HL-60 (cell line): ENCODE measurements at places on chromosomes 12 and 14.

DNA sequence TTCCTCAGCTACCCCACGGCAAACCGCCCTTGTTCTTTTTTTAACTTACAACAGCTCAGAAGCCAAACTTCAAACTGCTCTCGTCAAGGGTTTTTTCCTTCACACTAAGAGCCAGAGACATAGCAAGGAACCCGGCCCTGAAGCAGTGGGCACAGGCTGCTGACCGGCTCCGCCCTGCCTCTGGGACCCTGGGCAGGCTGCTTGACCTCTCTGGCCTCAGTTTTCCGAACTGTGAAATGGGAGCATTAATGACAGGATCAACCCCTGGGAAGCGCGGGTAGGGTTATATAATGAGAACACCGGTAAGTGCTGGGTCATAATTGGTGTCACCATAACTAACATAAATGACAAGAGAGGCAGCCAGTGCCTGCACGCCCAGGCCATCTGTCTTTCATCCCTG, 21.2 kb upstream of the FZD10 start:
- DNase-seq = no peak

GRCh38 chr12:112602150-112602549, 183.4 kb downstream of the PTPN11 start:
- no peak for DNase-seq

- DNase-seq = no peak
These were observed 91.8 kb upstream of the KCNA1 start for GRCh38 chr12:4817880-4818279.

DNA sequence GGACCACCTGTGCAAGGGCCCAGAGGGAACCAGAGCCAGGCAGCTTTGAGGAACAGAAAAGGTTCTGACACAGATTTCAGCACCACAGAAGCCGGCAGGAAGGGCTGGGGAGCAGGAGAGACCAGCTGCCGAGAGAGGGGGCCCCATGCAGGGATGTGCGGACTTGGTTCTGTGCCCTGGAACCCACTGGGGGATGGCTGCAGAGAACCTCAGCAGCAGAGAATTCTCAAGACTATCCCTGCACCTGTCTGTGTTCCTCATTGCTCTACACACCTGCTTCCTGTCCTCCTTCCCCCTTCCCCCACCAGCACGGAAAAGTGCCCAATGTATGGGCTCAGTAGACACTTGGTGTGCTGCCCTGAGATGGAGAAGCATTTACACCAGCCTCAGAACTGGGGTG, 3.2 kb downstream of the SERPINA9 start:
- no peak for DNase-seq

GRCh38 chr14:72451054-72451972, 442.6 kb downstream of the DPF3 start:
- DNase-seq = no peak

DNA sequence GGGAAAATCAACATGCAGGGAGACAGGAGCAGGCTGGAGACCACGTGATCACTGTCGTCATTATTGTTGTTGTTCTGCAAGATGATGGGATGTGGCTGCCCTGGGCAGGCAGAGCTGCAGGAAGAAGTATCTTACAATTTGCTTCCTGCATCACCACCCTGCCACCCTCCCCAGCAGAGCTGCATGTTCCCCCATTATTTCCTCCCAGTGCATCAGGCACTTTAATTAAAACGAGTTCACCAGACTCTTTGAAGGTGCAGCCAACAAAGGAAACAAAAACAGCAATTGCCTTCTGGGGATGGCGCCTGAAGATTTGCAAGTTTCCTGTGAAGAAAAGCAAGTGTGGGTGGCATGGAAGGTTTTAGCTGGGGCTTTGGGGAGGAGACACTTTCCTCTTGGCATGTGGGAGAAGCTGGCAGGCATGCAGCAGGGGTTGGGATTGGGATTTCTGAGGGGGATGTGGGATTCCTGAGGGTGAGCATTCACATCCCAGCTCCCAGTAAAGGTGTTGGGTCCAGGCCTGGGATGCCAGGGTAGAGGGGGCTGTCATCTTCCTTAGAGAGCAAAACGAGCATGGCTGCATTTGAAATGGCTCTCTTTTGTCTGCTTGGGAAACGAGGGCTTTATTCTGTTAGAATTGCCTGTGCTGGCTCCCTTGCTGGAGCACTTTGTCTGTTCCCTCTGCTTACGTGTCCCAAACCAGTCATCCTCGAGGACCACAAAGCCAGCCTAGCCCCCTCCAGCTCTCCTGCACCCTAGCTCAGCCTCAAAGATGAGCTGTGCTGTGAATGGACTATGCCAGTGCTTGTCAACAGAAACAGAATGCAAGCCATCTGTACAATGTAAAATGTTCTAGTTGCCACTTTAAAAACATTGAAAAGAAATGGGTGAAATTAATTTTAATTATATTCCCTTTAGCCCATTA, 11.5 kb upstream of the C14orf132 start:
- no peak for DNase-seq

DNA sequence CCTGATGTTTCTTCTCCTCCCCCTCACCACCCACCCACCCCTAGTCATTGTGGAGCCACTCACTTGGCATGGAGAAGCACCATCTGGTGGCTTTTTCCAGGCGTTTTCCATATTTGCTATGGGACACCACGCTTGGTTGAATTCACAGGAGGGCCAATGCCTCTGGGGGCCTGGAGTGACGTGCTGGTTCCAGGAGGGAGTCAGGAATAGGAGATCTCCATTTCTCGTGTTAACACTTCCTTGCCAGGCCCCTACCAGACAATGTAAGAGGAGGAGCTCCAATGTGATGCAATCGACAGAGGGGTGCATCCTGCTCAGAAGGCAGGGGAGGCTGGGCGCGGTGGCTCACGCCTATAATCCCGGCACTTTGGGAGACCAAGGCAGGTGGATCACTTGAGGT, 21.6 kb upstream of the TESC start:
- DNase-seq = no peak

DNA sequence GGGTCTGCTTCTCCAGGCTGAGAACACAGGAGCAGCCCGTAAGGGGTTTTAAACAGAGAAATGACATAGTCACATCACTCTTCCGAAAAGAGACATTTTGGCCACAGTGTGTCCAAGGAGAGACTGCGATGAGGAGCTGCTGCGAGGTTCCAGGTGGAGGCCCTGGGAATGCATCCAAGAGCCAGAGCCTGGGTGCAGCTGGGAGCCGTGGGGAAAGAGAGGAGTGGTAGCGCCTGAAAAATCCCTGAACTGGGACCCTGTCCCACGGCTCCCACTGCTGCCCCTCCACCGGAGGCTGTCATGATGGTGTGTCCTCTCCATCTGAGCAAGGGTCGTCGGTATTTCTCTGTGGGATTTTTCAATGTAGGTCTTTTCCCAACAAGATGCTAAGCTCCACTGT, 146.9 kb downstream of the BCL11B start:
- no peak for DNase-seq

GRCh38 chr12:7877420-7877819, 4.7 kb upstream of the SLC2A14 start:
- no peak for DNase-seq

DNA sequence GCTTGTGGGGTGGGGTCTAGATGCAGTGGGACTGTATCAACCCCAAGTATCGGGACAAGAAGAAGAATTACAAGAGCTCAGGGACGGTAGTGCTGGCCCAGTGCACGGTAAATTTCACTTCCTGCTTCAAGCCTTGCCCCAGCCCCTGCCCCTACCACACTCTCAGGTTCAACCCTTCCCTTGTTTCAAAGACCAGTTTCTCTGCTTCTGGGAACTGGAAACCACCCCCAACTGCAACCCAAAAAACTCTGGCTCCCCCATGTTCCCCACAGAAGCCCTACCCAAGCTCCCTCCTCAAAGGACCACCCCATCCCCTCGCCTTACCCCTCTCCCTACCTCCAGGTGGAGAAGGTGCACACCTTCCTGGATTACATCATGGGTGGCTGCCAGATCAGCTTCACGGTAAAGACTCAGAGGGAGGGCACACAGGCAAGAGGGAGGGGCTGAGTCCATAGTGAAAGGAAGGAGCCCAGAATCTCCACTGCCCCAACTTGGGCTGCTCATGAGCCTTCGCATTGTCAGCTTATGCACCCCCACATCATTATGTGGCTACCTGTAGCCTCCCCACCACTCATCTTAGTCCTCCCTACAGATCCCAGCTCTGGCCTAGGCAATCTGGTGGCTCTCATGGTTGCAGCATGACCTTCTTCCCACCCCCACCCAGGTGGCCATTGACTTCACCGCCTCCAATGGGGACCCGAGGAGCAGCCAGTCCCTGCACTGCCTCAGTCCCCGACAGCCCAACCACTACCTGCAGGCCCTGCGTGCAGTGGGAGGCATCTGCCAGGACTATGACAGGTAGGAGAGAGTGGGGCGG, 4.3 kb downstream of the CPNE6 start:
- DNase-seq = no peak

DNA sequence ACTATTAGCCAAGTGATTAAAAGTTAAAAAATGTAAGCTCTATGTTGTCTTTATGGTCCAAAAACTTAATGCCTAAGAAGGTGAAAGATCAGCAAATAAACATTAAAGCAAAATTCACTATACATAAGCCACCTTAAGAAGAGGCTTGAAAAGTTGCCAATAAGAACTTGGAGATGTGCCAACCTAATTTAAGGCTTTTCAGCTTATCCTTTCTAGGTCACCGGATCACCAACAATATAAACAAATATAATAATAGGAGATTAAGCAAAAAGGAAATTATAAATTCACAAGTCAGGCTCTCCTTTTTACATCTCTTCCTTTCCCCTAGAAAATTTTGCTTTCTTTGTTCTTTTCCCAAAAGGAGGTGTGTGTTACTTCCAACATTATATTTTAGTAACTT, 30.9 kb downstream of the SLC2A3 start:
- no peak for DNase-seq

GRCh38 chr14:103713304-103714062, 1.8 kb downstream of the XRCC3 start:
- no peak for DNase-seq

DNA sequence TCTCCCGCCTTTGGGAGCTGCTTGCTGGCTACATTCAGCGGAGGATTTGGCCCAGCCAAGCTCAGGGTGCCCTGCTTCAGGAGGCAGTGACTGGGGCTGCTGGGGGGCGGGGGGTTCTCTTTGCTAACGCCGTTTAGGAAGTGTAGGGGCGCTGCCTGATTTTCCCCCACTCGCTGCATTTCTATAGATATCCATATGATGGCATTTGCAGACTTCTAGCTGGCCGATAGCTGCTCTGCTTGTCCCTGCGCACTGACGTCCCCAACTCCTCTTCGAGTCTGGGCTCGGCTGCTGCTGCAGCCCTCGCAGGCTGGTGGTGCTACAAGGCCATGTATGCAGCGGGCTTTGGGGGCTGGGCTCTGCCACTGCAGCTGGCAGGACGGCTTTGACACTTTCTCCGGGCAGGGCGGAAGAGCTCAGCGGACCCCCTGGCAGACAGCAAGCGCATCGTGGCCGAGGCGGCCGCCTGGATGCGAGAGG, 3.1 kb downstream of the LRFN5 start:
- DNase-seq = no peak

DNA sequence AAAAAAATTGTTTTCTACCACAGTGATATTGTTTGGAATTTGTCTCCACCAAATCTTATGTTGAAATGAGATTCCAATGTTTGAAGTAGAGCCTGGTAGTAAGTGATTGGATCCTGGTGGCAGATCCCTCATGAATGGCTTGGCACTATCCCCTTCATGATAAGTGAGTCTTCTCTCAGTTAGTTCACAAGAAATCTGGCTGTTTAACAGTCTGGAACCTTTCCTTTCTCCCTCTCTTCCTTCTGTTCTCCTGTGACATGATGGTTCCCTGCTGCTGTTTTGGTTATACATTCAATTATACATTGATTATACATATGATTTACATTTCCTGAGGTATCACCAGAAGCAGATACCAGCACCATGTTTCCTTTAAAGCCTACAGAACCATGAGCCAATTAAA, 442.2 kb downstream of the SLC6A15 start:
- no peak for DNase-seq

- no peak for DNase-seq
These were observed 25.1 kb downstream of the DYRK4 start for GRCh38 chr12:4587108-4587507.

DNA sequence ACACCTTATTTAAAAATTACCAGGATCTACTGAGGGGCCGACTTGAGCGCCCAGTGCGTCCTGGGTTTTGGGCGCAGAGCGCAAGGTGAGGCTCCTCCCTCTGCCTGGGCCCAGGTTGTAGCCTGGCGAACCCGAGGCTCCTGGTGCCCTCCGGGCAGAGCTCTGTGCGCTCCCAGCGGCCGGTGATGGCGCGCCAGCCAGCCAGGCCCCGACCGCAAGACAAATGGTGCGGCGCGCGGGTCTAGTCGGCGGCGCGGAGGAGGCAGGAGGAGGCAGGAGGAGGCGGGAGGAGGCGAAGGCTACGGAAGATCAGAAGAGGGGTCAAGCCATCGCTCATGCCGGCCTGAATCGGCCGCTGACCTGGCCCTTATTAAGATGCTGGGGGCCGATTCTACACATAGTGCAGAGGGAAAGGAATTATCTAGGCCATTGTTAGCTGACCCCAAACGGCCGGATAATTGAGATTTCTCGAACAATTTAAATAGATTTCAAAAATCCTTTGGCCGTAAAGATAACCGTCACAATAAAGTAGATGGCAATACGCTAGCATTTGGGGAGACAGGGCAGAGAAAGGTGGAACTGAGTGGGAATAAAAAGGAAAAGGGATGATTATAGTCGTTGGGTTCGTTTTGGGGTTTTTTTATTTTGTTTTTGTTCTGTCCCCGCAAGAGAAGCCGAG, 2.8 kb downstream of the TBX5 start:
- DNase-seq = no peak

DNA sequence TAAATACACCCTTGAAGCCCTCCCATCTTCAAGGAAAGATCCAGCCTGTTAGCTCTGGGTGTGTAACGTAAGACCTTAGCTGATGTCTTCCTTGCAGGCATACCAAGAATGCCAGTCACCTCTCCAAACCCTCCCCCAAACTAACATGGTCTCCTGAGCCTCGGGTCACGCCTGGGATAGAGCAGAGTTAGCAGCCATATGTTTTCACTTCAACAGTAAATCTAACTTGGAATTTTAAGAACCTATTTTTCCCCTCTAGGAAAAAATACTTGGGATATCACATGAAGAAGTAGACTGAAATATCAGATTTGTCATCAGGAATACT, 27.9 kb downstream of the BCL2L14 start:
- DNase-seq = no peak

- DNase-seq = no peak
These were observed 11.3 kb downstream of the SLC25A29 start for GRCh38 chr14:100294963-100295330.

DNA sequence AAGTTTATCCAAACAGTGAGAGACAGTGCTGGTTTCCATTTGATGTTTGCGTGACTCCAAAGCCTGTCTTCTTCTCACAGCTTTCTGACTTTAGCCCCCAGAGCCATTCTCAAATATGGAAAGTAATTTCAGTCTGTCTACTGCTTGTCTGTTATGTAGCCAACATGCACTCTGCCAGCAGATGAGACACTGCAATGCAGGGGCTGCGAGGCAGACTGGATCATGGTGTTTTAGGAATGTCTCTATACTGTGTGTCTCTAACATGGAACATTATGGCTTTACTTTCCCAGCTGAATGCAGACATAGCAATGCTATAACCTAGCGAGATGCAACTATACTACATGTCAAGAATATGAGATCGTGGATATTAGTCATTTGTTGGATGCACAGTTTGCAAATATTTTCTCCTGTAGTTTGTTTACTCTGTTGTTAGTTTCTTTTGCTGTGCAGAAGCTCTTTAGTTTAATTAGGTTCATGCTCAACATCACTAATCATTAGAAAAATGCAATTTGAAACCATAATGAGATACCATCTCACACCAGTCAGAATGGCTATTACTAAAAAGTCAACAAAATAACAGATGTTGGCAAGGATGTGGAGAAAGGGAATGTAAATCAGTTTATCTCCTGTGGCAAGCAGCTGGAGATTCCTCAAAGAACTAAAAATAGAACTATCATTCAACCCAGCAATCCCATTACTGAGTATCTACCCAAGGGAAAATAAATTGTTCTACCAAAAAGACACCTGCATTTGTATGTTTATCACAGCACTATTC, 235.8 kb upstream of the TMTC1 start:
- no peak for DNase-seq
